Anterior cingulate cortex (tissue), 58 donors: ENCODE measurements at places on chromosomes 11 and 22.

DNA sequence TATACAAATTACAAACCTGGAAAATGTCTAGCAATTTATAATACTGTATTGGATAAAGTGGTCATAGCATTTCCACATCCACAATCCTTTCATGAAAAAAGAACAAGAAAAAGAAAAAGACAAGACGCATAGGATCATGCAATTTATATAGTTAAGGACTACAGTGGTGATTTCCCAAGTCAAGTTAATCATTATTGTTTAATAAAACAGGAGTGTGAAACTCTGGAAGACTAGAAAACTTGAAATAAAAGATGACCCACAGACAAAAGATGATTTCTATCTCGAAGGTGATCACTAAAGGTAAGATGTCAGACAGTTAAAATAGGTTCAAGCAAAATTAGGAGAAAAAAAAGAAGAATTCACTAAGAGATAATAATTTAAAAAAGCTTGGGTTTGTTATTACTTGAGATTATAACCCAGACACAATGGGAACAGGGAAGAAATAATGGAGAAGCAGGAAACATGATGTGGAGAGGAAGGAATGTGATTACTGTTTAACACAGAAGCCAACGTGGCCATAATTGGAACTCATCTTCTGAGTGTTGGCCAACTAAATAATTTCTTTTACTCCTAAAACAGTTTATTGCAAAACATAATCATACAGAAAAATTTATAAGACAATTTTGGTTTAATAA, 441.2 kb upstream of the ANO3 start:
- DNase-seq = no peak

DNA sequence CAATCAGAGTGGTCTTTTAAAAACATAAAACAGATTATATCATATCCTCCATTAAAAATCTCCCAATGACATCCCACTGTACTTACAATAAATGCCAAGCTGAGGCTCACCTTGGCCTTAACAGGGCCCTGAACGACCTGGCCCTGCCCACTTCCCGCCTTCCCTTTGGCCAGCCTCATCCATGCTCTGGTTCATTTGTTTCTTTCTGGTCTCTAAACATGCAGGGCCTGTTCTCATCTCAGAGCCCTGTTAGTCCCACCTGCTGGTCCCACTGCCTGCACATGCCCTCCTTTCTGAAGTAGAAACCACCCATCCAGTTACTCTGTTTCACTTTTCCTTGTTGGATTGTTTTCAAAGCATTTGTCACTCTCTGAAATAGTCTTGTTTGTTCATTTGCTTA, 227.4 kb downstream of the INSC start:
- no peak for DNase-seq

DNA sequence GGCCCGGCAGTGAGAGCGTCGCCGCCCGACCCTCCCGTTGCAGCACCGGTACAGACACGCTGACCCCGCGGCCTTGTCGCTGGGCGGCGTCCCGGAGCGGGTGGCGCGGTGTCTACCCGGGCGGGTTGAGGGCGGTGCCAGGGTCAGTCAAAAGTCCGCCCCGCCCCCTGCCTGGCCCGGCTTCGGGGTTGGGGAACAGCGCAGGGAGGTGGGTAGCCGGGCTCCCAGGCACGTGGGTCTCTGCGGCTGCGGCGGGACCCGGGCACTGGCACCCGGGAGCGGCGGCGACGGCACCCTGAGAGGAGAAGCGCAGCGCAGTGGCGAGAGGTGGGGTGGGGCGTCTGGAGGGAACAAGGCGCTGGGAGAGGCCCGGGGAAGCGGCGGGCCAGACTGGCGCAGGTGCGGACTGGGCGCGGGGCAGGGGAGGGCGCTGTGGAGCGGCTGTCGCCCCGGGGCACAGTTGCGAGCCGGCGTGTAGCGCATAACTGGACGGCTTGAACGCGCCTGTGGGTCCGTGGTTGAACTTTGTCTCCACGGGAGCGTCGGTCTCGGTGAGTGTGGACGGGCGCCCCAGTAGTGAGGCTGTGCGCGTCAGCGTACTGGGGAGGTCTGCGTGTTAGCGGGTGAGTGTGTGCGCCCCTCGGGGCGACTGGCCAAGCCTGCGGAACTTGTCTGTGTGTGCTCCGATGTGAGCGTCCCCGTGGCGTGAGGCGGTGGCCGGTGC, at the start of gene P2RY2:
Gene P2RY2, plus strand, starts transcription at position 176 of the 724 bp plus-strand sequence. CDS start 15,879 bp downstream, outside the sequence.
- no peak for DNase-seq

DNA sequence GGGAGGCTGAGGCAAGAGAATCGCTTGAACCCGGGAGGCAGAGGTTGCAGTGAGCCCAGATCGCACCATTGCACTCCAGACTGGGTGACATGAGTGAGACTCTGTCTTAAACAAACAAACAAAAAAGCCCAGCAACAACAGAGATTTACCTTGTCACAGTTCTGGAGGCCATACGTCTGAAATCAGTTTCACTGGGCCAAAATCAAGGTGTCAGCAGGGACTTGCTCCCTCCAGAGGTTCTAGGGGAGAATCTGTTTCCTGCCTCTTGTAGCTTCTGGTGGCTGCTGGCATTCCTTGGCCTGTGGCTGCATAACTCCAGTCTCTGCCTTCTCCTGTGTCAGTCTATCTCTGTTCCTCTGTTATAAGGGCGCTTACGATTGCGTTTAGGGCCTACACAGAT, 1.5 kb downstream of the DDX10 start:
- DNase-seq = no peak

DNA sequence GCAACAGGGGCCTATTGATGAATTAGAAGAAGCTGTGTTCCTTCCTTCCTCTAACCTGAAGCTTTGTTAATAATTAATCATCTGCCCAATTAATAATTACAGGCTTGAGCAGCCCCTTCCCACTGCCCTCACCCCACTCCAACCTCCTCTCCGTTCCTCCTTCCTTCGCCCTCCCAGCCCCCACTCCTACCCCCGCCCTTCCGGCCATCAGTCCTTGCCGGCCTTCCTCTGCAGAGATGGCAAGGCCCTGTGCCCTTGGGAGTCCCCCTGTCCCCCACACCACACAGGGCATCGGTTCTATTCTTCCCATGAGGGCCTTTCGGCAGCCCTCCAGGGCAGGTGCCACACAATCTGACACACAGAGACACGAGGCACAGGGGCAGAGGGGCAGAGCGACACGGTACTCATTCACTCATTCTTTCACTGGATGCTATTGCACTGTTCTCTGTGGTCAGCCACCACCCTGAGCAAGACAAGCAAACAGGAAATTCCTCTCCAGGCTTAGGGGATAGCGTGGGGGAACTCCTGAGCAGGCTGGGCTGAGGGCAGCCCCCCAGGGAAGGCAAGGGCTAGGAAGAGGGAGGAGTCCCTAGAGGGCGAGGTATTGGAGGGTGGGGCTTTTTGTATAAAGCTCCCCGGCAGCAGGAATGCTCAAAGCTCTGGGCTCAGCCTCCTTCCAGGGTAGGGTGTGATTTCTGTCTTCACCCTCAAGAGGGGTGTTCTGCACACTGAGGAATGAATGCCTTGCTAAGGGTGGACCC, 14.7 kb downstream of the MGAT3 start:
- DNase-seq = no peak

DNA sequence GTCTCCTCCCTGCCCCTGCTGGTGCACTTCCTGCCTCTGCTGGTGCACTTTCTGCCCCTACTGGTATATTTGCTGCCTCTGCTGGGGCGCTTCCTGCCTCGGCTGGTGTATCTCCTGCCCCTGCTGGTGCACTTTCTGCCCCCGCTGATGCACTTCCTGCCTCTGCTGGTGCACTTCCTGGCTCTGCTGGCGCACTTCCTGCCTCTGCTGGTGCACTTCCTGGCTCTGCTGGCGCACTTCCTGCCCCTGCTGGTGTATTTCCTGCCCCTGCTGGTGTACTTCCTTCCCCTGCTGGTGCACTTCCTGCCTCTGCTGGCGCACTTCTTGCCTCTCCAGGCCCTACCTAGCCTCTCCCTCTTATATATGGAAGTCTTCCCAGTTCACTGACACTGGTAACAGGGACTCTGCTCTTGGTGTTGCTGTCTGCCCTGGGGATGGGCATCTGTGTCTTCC, 10.1 kb downstream of the MTFP1 start:
- no peak for DNase-seq

DNA sequence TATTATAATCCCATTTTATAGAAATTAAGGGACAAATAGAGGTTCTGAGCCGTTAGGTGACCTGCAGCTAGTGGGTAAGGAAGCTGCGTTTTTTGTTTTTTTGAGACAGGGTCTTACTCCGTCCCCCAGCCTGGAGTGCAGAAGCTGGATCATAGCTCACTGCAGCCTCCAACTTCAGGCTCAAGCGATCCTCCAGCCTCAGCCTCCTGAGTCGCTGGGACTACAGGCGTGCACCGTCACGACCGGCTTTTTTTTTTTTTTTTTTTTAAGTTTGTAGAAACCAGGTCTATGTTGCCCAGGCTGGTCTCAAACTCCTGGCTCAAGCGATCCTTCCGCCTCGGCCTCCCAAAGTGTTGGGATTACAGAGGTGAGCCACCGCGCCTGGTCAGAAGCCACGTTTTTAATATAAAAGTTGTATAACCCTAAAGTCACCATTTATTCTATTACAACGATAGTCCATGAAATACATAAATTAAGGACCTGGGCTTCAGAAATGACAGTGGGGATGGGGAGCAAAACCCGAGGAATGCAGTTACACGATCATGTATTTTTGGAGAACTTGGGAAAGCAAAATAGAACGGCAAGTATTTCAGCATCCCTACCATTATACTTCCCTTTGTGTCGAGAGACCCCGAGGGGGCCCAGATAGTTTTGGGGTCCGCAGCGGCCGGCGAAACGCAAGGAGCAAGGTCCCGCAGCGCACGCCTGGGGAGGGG, 638 bp downstream of the SAAL1 start:
- DNase-seq = no peak

DNA sequence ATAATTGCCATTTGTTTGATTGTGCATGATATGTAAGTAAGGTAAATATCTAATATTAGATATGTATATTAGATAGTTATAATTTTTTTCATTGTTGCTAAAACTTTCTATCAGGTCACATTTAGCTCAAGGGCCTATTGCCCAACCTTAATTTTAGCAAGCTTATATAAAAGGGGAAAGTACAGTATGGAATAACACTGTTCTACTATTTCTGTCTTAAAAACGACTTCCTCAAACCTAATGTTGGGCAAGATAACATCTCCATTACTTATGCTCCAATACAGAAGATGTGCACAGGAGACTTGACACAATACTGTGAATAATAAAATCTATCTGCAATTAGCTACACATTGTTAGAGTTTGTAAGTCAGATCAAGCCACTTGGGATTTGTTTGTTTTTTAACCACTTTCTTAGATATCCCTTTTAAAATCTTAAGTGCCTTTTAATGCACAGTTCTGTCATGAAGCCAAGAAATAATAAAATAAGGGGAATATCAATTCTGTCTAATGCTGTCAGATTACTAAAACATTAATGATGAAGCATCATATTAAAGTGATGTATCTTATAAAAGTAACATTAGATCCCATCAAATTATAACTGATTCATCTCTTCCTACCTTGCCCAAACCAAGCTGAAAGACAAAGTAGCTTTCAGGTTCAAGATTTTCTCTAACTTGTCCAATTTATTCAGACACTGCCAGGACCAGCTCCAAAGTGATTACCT, 98.1 kb downstream of the SIK3 start:
- DNase-seq = no peak

DNA sequence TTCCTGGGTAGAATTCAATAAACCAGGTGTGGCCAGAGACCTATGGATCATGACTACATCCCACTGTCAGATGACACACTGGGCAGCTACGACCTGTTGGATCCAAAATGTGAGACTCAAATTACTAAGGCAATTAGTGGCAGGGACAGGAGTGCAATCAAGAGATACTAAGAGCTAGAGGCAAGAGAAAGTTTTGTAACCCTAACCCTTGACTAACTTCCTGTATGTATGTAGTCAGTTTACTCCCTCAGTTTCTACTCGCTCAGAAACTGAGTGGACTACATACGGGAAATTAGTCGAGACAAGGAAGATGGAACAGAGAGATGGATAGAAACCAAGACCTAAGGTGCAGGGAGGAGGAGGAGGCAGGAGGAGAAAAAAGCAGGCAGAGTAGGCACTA, 2.7 kb downstream of the CYB5R2 start:
- DNase-seq = no peak

DNA sequence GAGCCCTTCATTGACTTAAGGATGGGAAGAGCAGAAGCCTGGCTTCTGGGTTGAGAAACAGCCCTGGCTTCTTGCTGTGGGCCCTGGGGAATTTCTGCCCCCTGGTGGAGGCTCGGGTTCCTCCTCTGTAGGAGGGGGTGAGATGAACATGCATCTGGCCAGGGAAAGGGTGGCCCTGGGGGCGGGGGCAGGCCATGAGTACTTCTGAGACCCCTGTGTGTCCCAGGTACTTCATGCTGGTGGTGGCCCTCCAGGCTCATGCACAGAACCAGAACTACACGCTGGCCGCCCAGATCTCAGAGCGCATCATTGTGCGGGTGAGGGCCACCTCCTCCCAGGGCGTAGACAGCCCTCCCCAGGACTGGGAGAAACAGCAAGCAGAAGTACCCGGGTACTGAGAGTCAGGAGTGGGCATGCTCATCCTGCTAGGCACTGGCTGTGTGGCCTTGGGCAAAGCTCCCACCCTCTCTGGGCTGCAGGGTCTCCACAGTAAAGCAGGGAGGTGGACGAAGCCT, 15.8 kb downstream of the TMEM258 start:
- DNase-seq = peak; percentile 35

GRCh38 chr11:77479746-77480352, 6.0 kb upstream of the PAK1 start:
- no peak for DNase-seq

GRCh38 chr11:65440831-65441499, 18.4 kb downstream of the NEAT1 start:
- DNase-seq = no peak

DNA sequence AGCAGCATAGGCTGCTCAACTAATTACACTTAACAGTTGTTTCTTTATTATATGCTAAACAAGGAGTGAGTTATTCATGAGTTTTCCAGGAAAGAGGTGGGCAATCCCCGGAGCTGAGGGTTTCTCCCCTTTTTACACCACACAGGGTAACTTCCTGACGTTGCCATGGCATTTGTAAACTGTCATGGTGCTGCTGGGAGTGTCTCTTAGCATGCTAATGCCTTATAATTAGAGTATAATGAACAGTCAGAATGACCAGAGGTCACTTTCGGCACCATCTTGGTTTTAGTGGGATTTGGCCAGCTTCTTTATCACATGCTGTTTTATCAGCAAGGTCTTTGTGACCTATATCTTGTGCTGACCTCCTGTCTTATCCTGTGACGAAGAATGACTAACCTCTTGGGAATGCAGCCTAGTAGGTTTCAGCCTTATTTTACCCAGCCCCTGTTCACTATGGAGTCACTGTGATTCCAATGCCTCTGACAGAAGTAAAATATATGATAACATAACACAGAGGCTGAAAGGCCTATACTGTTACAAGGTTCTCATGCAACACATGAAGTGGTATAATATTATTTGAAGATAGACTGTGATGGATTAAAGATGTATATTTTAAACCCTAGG, 41.3 kb upstream of the RDX start:
- DNase-seq = no peak

DNA sequence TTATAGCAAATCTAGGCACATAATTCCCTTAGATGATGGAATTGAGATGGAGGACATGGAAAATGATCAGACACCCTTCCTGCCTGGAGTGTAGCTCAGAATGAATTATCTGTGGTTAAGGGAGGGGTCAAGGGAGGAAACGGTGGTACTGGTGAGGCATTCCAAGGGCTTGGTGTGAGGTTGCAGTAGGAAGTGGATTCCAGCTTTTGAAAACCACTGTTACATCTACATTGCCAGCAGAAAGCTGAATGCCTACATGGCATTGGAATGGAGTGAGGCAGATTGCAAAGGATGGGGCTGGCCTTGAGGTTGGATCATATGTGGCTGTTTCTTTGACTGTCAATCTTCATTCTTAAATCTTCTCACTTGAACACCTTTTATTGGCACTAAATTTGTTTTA, 684.4 kb downstream of the NTM start:
- DNase-seq = no peak
